ENCODE measurements at places on chromosomes 16 and 17.

- DNase-seq: no peak
Measured at GRCh38 chr16:88867581-88868246, 1.3 kb upstream of the PABPN1L start.

- DNase-seq: no peak
Measured at GRCh38 chr17:35519439-35519838, 18.0 kb downstream of the SLFN12L start.

GRCh38 chr17:77602062-77602746, 356.3 kb upstream of the TNRC6C start:
- peak; percentile 40 for DNase-seq

- DNase-seq: no peak
Measured at GRCh38 chr16:71711789-71712188, 12.7 kb downstream of the PHLPP2 start.

- no peak for DNase-seq
Measured at GRCh38 chr16:14309906-14310305, 238.8 kb downstream of the MRTFB start.

- DNase-seq: no peak
Measured at GRCh38 chr17:64058621-64059020, 38.2 kb upstream of the ICAM2 start.

DNA sequence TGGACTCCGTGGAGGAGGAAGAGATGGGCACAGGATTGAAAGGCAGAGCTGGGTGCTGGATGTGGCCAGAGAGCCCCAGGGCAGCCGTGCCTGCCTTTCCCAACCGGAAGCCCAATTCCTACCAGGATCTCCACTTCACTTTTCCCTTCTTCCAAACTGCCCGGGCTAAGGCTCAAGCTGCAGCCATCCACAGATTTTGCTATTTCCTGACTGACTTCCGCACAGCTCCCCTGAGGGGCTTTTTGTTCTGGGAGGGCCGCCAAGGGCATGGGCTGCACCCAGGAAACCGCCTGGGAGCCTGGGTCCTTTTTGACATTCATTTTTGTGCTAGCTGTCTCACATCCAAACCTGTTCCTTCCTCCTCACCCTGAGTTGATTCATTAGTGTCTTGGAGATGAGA, 4.2 kb downstream of the SHISA6 start:
- DNase-seq: no peak

DNA sequence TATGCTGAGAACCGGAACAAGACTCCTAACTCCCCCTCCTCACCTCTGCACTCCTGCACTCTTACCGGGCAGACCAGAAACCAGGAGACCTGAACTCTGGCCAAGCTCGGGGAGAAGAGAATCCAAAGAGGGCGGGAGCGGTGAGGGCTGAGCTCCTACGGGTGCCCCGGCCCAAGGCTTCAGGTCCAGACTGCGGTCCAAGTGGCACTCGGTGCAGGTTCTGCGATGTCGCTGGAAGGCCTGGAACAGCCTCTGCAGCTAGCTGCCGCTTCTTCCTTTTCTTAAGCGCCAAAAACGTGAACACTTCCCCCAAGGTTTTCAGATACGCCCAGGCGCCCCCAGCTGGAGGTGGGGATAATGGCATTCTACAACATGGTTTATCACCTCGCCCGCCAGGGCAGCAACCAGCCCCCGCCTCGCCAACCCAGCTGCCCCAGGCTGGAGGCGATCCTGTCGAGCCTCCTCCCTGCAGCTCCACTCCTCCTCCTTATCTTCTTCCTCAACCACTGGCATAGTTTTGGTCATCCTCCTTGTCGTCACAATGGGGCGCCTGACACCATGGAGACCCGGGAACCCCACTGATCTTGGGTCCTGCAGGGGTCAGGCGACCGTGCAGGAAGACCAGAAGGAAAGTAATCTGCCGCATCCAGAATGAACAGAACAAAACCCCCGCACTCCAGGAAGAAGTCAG, 1735.9 kb downstream of the TP53TG3F start:
- no peak for DNase-seq

- no peak for DNase-seq
Measured at GRCh38 chr17:2932946-2933345, 130.5 kb downstream of the OR1D5 start.

DNA sequence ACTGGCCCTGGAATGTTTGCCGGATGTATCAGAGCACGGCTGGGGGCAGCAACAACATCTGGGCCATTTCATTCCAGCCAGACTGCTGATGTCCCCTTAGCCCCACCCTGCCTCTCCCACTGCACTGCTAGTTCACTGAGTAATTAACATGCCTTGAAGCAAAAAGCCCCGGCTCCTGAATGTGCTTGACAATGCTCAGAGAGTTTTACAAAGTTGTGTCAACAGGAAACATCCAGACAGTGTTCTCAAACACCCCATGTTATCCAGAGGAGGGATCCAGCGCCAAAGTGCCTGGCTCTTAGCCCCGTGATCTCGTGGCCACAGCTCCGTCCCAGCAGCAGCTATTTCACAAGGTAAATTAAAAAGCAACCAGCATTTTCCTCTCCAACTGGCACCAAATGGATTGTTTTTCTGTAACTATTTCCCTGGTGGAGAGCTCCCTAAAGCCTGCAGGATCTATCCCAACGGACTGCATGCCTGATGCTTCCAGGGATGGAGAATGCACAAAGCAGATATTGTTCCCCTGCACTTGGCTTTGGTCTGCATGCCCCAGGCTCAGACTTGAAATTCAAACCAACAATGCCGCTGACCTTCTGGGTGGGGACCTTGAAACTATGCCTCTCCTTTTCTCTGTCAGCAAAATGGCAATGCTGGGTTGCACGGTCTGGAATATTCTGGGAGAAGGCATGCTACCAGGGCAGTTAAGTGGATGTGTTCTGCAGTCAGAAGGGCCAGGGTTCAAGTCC, 115.6 kb upstream of the CDH5 start:
- no peak for DNase-seq

- no peak for DNase-seq
Measured at GRCh38 chr17:34624767-34625383, 45.5 kb downstream of the TMEM132E start.

DNA sequence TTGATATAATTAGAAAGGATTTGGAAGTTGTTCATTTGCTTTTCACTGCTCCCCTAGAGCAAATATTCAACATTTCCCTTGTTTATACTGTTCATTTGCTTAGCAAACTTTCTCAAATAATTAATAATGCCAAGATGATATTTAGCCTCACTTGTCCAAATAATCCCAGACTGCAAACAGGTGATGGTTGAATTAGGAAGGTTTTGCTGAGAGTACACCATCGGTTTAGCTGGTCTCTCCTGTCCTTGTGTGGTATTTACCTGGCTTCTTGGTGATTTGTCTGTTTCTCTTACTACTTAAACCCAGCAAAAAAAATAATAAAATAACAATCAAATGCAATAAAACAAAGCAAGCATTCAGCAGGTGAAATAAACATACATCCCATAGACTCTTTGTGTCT, 6.5 kb downstream of the KATNIP start:
- DNase-seq: no peak

DNA sequence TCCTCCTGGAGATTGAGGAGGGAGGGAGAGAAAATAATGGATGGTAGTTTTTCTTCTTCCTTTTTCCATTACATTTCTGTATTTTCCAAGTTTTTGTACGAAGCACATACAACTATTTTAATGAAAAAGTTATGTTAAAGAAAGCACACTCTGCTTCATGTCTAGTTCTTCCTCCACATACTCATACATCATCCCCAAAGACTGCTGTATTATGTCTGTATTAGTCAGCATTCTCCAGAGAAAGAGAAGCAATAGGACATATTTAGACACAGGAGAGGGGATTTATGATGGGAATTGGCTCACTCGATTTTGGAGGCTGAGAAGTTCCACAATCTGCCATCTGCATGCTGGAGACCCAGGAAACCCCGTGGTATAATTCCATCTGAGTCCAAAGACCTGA, 10.1 kb upstream of the ACSM2A start:
- DNase-seq: no peak

DNA sequence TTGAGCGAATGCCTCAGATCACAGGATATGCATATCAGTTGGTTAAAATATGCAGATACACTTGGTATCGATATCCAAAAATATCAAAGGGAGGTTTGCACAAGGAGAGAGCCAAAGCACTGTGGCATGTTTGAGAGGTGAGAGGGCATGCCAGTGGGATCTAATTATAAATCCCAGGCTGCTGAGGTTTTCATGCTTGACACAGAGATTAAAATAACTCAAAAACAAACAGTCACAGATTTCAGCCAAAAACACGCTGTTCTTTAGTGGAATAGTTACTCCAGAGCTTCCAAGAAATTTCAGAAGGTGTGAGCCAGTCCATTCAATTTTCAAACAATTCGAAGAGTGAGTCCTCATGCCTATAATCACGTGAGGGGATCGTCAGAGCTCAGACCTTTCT, 477.9 kb downstream of the SOX9 start:
- no peak for DNase-seq

DNA sequence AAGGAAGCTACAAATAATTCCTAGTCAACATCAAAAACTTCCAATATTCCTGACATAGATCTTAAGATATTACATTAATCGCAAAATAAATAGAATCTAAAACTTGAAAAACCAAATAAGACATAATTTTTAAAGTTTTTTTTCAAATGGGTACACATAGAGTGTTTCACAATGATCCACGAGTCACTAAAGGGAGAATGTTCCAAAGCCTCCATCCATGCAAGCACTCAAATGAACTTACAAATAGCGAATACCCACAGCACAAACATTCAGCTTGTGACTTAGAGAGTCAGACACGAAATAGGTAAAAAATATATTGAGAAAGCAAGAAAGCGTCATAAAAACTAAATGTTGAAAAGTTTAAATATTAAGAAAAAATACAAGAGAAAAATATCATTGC, 65.7 kb downstream of the CEP112 start:
- DNase-seq: no peak

DNA sequence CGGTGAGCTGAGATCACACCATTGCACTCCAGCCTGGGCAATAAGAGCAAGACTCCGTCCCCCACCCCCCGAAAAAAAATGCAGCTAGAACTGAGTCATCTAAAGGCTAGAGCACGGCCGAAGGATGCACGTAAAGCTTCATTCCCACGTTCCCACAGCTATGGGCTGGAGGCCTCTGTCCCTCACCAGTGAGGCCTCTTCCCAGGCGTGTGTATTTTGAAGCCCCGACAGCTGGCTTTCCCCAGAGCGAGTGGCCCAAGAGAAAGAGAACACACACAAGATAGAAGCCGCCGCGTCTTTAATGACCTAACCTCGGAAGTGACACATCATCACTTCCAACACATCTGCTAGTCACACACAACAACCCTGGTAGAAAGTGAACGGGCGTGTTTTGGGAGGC, 6.6 kb upstream of the KCTD5 start:
- no peak for DNase-seq
